Left renal pelvis (tissue), 4 donors: ENCODE measurements at places on chromosomes 11 and 22. TPM values are rescaled to one million over a fixed set of nuclear protein-coding genes. Genes with fewer than 3 reads are reported as not detected.

Gene ALDH3B2
- polyA plus RNA-seq = 1.7 TPM

Gene OTOG
- 0.27 TPM for polyA plus RNA-seq

Gene OR52B6
- not detected for polyA plus RNA-seq

Gene FGF19
- 0.73 TPM for polyA plus RNA-seq

Gene PIWIL4
- 4.2 TPM for polyA plus RNA-seq

Gene PKNOX2
- polyA plus RNA-seq = 12.6 TPM

Gene SYT9
- 4.9 TPM for polyA plus RNA-seq

Gene PGA3
- 1.3 TPM for polyA plus RNA-seq

Gene FAT3
- 10.1 TPM for polyA plus RNA-seq

Gene TRIM6
- polyA plus RNA-seq = 3.4 TPM

Gene QSER1
- polyA plus RNA-seq = 50.0 TPM

Gene LINC01488
- 0.04 TPM for polyA plus RNA-seq
